ENCODE measurements at places on chromosomes 6 and 20.

DNA sequence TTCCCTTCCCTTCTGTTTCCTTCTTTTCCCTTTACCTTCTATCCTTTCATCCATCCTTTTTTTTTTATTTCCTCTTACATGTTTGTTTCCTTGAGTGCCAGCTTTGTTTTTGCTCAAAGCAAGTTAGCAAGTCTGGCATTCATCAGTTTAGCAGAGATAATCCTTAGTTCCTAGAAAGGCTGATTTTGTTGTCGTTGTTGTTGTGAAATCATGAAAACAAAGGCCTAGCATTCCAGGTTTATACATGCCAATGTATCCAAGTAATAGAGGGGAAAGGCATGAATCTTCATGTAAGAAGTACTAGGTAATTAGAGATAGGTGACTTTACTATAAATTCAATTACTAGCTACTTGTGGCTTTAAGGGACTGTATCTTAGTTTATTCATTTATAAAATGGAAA lies 45.9 kb downstream of the TFAP2B start:
- no peak for DNase-seq

DNA sequence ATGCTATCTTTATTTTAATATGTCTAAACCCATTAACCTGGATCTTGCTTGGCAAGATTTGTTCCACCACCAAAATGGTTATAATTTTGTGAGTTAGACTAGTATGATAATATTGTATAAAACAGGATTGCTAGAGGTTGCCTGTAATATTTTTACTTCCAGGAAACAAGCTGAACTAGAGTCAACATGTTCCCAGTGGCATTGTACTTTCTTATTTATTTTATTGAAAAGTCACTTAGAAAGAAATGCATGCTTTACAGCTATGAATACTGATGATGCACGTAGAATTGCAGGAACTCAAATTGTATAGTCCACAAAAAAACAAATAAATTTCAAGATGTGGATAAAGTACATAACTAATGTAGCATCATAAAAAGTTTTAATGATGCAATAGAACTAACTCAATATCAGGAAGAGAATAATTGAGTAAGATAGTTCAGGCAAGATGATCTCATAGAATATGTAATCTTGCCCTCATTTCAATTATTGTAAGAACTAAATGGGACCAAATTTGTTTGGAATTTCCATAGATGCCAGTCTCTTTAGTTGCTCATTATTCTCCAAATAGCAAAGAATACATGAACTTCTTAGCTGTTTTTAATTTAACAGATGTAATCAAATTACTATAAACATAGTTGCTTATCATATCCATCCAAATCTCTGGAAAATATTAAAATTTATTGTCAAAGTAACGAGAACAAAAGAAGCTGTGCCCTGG lies 451.8 kb downstream of the COL12A1 start:
- no peak for DNase-seq

- peak; percentile 92 for DNase-seq
These were observed 2.6 kb downstream of the ASF1A start for GRCh38 chr6:118896339-118897136.

DNA sequence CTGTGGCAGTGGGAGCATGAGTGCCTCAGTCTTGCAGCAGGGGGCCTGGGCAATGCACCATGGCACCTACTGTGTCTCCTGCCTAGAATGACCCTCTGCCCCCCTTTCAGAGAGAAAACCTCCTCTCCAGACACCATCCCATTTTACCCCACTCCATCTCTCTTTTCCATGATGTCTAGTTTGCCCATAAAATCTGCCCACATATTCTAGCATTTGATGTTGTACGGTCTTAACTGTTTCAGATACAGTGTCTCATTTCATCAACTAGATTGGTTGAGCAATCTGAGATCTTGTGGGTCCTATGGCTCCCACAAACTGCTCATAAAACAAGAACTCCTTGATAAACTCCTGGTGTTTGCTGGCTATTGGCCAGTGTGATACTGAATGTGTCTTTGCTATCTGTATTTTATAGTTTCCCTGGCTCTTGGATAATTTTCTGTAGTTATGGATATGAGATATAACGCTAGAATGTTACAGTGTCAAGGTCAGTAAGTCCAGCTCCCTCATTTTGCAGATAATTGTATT lies 8.1 kb downstream of the PNPLA1 start:
- peak; percentile 27 for DNase-seq

DNA sequence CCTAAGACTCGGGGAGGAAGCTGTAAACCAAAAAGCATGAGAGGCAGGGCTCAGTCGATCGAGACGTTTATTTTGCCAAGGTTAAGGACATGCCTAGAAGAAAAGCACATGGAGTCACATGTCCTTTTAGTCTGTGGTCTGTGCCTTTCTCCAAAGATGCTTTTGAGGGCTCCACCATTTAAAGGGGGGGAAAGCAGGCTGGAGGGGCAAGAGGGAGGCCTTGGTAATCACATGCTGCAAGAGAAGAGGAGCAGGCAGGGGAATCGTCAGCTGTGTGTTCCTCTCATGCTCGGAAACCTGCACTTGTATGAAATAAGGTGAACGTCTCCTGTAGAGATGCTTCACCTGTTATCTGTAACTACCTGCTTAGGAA lies 9.1 kb upstream of the YTHDF1 start:
- no peak for DNase-seq

DNA sequence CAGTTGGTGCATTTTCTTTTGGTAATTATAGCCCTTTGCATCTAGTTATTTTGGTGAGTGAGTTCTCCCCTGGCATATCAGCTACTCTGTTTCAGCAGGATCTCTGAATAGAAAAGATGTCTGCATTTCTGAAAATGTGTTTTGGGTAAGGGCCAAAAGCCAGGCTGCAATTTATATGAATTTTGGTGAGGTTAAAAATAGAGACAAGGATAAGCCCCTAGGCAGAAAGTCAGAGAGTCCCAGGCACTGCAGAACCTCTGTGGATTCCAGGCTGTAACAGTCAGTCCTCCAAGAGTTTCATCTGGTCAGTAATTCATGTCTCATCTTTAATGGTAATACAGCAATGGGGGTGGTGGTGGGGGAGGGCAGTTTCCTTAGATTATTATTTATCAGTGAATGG lies 53.0 kb downstream of the HDGFL1 start:
- DNase-seq = no peak

DNA sequence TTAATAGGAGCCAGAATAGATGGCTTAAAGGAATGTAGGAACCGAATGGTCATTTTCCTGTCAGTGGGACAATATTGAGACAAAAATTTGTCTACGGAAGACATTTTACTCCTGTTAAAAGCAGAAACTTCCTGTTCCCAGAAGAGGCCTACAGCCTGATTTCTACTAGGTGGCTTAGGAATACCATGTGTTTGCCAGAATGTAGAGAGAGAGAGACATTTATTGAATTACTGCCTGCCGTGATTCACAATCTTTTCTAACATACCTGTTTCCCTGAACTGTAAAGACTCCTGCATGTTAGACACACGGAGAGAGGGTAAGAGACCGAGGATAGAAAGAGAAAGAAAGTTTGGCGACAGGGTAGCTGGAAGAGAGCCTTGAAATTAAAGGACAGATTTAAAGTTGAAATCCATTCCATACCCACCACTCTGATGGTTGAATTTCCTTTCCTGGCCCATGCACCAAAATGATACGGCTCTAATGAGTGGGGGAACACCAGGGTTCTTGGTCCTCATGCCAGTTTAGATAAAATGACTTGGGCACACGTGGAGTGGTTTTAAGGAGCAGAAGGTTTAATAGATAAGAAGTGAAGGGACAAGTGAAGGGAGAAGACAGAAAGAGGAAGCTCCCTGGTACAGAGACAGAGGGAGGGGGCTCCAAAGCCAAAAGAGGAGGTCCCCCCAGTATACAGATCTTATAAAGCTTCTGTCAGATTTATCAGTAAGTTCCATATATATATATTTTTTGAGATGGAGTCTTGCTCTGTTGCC lies 22.5 kb downstream of the NCOA3 start:
- DNase-seq = peak; percentile 96
